ENCODE measurements at places on chromosomes 16 and 17.
A peak's percentile ranks its signal among the peaks of the same experiment; 100 is the strongest.

DNA sequence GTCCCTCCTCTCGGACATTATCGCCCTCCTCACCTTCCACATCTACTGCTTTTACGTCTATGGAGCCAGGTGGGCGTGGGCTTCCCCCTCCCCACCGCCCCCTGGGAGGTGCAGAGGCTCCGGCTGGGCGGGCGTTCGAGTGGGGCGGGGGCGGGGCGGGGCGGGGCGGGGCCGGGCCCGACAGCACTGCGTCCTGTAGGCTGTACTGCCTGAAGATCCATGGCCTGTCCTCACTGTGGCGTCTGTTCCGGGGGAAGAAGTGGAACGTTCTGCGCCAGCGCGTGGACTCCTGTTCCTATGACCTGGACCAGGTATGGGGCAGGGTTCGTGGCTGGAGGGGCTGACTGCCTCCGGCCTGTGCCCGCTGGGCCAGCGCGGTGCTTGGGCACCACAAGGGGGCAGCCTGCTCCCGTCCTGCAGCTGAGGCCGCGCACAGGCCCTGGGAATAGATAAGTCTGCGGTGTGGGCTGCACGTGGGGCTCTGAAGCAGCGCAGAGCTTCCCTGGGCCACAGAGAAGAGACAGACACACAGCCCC is 9.2 kb downstream of the PIGQ start:
- DNase-seq = peak; percentile 28

DNA sequence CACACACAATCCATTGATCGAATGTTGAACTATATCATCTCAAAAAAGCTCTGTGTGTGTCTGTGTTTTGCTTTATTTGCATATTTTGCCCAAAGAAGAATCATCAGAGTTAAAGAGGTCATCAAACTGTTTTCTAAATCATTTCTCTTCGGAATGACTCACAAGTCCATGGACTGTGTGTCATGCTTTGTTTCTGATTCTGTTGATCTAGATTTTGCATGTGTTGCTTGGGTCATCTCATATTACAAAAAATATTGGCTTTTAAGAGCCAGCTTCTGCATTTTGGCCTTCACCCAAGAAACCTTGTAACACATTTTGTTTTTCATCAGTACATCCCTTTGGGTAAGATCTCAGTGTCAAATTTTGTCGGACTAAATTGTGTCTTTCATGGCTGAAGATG is 471.2 kb upstream of the HSBP1 start:
- DNase-seq = no peak

DNA sequence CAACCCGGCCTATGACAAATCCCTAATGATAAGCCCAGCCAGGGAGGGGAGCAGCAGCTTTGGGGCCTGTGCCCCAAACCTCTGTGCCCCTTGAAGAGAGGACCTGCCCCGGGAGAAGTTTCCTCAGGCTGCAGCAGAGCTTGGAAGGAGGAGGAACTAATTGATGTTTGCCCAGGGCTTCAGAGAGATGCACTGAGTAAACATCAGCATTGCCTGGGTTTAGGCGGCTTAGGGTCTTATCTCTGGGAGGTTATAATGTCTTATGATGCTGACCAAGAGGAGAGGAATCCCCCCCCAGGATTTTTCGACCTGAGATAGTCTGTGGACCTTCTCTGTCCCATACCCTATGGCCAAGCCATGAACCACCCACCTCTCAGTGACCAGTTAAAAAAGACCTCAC is 148.7 kb upstream of the SDK2 start:
- DNase-seq = no peak

GRCh38 chr17:49456183-49456965 is 38.7 kb upstream of the NGFR start:
- DNase-seq = no peak

GRCh38 chr17:21365016-21365415 is 11.1 kb upstream of the KCNJ12 start:
- no peak for DNase-seq

DNA sequence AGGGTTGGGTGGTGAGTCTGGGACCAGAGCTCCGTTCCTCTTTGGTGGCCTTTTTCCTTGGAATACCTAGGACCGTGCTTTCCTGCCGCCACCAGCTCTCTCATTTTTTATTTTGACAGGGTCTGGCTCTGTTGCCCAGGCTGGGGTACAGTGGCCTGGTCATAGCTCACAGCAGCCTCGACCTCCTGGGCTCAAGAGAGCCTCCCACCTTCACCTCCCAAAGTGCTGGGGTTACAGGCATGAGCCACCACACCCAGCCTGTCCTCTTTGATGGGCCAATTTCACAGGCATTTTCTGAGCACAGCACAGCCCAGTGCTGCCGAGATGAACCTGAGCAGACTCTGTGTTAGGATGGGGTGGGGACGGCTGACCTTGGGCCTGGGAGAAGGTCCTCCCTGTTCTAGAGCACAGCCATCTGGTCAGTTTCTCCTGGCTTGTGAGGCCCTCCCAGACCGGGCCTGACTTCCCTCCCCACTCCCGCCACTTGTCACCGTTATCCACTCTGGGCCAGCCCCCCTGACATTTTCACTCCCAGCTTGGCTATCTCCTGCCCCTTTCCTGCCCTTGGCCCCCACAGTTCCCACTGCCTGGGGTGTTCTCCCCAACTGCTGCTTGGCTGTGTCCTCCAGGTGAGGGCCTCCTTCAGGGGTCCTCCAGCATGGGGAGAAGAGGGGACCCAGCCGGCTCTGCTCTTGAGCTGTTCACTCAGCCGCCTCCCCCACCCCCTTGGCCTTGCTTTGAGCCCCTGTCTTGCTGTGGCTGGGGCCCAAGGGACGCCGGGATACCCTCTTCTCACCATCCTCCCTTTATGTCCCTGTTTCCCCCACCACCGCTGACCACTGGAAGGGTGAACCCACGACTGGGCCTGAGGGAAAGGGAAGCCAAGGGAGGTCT is 5.0 kb downstream of the ADCY7 start:
- no peak for DNase-seq

DNA sequence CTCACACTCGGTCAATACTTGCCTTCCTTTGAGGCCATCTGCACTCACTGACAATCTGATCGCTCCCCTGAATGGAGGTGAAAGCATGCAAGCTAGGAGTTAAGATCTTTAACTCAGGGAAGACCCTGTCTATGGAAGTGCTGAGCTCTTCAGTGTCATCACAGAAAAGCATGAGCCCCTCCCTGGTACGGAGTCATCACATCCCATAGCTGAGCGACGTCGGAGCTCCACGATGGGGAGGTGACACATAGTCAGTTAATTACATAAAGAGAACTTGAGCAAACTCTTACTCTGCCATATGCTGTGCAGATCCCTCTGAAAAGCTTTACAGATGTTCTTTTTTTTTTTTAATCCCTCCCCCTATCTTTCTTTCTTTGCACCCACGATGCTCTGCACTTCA is 463.2 kb downstream of the WWOX start:
- no peak for DNase-seq

DNA sequence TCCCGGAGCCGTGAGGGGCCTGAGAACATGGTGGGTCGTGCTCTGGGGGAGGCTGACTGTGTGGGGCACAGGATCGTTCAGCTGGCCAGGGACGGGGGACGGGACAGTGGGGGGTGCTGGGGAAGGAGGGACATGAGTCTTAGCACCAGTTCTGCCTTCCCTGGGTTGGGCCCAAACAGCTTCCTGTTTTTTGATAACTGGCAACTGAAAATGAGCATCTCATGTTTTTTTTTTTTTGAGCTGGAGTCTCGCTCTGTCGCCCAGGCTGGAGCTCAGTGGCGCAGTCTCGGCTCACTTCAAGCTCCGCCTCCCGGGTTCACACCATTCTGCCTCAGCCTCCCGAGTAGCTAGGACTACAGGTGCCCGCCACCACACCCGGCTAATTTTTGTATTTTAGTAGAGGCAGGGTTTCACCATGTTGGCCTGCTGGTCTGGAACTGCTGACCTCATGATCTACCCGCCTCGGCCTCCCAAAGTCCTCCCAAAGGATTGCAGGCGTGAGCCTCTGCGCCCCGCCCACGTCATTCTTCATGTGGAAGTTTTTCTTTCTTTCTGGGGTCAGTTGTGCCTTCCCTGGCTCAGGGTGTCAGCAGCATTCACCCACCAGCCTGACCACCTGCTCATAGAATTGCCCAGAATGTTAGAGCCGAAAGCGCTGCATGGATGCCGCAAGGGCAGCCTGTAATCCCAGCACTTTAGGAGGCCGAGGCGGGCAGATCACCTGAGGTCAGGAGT is 6.4 kb downstream of the ASPSCR1 start:
- DNase-seq = no peak

GRCh38 chr17:75113798-75114551 is 4.2 kb downstream of the ARMC7 start:
- DNase-seq = peak; percentile 81

Data from activated naive CD4-positive, alpha-beta T cell (primary cell).